CD4-positive, alpha-beta memory T cell (primary cell): ENCODE measurements at places on chromosomes 3 and 15.

DNA sequence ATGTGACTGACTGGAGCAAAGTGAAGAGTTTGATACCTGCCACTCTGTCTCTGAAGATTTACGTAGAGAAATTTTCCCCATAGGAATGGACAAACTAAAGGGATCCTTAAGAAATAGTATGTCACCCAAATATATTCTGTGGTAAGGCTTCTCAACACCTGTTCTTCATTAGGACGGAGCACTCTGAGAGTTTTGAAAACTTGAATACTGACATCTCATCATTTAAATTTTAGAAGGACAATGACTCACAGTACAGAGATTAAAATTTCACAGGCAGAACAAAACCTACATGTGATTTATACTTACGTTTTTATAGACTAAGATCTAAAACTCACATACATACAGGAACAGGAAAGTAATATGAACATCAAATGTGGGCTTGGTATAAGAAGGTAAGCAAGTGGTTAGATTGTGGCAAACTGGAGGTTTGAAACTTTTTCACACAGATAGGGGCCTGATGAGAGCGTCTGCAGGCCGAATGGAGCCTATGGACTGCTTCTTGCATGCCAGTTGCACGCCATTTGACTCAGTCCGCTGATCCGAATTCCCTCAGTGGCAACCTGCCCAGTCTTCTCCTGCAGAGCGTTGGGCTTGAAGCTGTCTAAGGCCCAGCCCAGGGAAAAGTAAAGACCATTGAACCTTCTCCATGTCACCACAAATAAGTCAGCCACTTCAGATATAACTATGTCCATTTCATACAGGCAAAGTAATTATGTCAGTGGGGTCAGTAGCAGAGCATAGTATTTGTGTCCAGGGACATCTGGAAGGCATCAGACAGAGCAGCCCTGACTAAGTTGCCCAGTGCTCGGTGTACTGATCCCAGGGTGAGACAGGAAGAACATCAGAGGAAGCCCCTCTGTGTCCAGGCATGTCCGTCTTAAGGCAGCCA is 45.7 kb downstream of the ZBTB38 start:
- no peak for DNase-seq

- DNase-seq: no peak
Measured at GRCh38 chr3:126341755-126342150, 15.5 kb downstream of the KLF15 start.

DNA sequence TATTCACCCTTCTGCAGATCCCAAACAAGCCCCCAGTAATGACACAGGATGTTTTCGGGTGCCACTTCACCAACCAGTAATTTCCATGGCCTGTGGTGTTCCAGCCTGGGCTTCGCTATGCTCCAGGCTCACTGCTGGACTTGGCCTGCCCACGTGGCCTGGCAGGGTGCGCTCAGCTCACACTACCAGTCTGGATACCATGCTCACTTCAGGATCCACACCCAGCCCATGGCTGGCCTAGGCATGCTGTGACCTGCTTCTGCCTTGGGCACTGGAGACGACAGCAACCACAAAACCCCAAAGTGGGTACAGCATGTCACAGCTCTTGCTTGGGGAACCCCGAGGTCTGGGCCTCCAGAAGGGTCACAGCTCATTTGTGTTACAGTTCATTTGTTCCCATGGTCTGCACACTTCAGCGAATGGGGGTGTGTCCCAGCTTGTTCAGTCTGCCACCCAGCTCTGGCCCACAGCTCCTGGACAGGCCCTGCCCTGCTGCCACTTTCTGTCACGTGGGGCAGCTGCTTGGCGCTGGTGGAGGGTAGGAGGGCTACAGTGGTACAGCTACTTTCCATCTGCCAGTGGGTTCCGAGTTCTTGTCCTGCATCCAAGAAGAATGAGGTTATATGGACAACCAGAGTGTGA is 650.8 kb downstream of the MCTP2 start:
- DNase-seq: no peak

- no peak for DNase-seq
Measured at GRCh38 chr3:115503394-115503793, 119.9 kb upstream of the GAP43 start.

GRCh38 chr3:29207427-29207826 is 73.4 kb upstream of the RBMS3 start:
- DNase-seq: no peak

- no peak for DNase-seq
Measured at GRCh38 chr3:147540921-147541320, 131.8 kb downstream of the ZIC1 start.

DNA sequence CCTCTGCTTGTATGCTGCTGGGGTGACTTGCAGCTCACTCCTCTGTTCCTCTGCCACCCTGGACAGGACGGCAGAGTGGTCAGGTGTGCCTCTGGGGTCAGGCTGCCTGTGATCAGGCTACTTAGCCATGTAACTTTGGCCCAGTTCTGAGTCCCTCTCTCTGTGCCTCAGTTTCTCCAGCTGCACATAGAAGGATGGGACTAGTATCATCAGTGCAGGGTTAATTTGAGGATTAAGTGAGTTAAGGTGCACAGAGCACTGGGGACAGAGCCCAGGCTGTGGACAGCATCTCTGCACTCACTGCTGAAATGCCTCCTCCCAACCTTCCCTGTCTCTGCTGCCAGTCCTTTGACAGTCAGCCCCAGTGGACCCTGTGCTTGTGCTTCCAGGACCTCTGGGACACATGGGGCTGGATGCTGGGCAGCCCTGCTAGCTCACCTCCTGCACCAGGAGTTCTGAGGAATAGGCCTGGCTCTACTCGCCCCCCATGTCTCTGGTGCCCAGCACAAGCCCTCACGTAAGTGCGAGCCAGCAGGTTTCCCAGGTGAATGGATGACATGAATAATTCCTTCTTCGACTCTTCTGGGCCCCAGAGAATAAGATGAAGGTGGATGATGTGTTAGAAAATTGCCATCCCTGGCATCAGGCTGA is 19.3 kb upstream of the PRR23E start:
- DNase-seq: no peak

DNA sequence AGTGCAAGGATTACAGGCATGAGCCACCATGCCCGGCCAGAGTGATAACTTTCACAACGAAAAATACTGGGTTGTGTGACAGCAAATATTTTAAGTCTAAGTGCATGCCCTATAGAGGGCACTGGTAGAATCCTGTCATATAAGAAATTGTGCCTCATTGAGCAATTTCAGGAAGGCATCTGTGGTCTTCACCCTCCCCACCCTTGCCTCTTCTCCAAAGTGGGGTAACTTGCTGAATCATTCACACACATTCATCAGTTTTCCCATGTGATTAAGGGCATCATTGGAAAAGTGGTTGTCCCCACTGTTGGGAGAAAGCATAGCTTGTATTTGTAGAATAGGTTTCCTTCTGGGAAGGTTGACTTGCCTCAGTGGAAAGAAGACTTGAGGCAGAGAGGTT is 9.2 kb downstream of the MITF start:
- no peak for DNase-seq

- no peak for DNase-seq
Measured at GRCh38 chr3:33004961-33005360, 53.5 kb downstream of the CCR4 start.

GRCh38 chr15:92167451-92167850 is 226.2 kb upstream of the ST8SIA2 start:
- DNase-seq: no peak

DNA sequence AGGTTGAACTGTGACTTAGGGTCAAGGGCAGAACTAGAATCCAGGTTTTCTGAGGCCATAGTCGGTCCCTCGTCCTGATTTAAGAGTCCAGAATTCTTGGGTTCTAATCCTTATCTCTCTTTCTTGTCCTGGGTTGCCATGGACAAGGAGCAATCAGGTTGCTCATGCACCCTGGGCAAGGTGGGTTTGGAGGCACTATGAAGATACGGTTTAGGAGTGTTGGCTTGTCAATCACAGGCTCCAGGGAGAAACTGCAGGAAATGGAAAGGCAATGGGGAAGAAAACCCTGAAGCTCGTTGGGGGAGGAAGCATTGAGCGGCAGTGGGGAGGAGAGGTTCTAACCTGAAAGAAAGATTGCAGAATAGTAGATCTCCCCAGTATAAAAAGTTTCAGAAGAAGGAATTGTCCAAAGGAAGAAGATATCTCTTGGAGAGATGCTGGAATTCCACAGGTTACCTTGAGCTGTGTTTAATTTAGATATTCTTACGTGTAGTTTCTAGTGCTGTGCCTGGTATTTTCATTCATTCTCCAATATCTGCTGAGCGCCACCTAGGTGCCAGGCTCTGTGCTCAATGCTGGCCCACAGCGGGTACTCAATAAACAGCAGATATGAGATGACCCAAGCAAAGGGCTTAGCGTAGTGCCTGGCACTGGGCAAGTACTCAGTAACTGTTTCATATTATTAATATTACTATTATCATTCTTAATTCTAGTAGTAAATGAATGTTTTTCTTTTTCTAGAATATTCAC is 2.0 kb downstream of the ACAN start:
- no peak for DNase-seq

DNA sequence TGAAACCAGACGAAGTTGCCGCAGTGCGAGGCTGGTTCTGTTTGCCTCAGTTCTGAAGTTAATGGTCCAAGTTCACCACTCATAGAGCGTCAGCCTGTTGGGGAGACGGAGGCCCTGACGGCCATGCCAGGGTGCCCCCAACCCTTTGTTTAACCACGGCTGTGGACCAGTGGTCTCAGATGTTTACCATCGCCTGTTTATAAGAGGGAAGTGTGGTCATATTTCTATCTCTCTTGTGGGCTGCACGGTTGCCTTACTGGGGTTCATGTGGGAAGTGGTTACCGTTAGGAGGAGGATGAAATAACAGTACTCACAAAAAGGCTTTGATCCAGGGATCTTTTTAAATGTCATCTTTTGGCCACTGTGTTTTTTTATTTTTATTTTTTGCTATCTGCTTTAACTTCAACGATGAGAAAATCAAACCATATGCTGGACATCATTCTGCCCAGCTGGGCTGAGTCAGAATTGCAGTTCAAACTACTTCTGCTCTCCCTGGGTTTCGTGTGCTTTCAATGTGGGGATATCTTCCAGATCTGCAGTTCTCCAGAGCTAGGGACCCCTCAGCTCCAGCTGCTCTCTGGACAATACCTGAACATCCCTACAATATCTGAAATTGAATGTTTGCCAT is 17.8 kb downstream of the SMAD3 start:
- peak; percentile 53 for DNase-seq

GRCh38 chr15:93656041-93656440 is 567.0 kb upstream of the RGMA start:
- no peak for DNase-seq

- DNase-seq: no peak
Measured at GRCh38 chr3:196609805-196610515, 29.5 kb upstream of the NRROS start.

DNA sequence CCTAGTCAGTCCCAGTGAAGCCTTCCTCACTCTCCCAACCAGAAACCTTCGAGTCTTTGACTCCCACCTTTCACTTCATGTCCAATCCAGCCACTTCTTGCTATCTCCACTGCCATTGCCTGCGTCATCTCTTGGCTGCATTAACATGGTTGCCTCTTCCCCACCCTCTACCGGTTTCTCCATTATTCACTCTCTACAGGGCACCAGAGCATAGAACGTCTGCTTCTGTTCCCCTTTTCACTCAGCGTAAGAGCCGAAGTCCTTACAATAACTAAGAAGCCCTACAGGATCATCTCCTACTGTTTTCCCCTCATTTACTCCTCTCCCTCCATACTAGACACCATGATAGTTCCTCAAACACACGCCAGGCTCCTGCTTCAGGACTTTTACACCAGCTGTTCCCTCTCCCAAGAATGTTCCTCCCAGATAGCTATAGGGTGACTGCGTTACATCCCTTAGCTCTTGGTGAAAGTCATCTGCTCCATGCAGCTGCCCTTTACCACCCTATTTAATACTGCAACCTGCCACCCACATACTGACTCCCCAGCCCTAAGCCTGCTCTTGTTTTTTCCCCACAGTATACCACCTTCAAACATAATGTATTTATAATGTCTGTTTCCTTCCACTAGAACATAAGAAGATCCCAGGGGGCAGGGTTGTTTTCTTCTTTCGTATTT is 30.9 kb downstream of the RCN2 start:
- DNase-seq: no peak

DNA sequence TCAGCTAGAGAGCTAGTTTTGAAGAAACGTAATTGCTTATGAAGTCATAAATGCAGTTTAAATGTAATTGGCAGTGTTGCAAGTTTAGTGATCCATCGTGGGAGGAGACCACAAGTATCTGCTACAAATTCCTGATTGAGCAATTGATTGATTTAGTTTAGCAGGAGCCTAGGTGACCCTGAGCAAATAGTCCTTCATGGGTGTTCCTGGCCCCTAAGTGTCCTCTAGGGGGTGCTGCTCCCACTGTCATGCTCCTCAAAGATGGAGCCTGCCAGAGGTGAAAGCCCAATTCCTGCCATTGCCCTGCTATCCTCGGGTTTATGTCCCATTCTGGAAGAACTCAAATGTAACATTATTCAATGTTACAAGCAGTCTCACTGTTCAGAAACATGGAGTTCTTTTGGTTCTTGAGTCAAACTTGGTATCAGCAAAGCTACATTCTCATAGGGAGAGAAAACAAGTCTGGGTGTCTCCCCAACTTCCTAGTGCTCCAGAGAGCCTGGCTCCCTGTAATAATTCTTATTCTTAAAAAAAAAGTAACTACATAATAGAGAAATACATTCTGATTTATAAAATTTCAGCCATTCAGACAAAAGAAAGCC is 29.8 kb upstream of the SENP5 start:
- DNase-seq: peak; percentile 71

GRCh38 chr3:42742688-42743087 is 30.4 kb downstream of the CCDC13 start:
- DNase-seq: no peak

- DNase-seq: peak; percentile 3
Measured at GRCh38 chr3:70716832-70717231, 404.4 kb upstream of the MDFIC2 start.

DNA sequence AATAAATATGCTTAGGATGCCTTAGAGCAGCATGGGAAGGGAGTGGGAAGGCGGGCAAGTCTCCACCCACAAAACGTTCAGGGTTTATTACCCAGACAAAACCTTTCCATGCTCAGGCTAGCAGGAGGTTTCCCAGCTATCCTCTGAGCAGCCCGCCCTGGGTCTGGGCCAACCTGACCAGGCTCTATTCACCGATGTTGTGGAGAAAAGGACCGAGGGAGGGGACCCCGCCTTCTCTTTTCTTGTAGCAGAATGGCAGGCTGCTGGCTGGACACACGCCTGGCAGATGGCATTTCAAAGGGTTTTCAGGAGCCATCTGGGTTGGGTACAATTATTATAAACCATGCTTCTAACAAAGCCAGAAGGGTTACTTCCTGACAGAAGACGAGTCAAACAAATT is 540.9 kb downstream of the MAGI1 start:
- DNase-seq: no peak

DNA sequence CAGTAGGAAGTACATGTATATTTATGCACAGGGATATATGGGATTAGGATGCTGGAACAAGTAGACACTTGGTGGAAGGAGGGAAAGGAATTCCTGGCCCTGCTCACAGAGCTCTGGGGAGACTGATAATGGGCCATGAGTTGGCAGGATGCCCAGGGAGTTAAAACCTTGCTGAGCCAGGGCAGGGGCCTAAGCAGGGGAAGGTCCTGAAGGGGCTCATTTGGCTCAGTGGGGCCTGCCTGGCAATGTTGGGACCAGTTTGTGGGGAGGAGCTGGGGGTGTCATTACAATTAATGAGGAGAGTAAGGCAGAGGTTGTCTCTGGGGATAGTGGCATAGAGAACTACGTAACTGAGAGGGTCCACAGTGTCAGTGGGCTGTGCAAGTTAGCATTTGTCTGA is 124.2 kb upstream of the ADPGK start:
- no peak for DNase-seq
